ENCODE measurements at places on chromosomes 16 and 17.

DNA sequence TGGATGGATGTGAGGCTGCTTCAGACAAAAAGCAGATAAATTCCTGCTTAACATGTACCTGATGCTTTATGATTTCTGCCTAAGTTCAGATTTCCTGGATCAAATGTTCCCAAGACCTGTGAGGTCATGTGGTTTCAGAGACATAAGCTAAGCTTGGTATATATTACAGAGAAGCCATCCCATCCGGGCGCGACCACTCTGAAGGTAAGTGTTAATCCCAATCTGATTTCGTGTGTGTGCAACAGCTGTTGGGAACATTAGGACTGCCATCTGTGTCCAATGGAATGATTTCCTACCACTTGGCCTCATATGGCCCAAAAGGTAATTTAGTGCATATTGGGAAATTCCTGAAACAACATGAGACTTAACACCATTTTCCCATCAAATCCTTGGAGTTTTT is 199.1 kb downstream of the HS3ST3B1 start:
- DNase-seq: no peak

- DNase-seq: no peak
Observed at GRCh38 chr16:55613613-55614335, 42.0 kb upstream of the SLC6A2 start.

DNA sequence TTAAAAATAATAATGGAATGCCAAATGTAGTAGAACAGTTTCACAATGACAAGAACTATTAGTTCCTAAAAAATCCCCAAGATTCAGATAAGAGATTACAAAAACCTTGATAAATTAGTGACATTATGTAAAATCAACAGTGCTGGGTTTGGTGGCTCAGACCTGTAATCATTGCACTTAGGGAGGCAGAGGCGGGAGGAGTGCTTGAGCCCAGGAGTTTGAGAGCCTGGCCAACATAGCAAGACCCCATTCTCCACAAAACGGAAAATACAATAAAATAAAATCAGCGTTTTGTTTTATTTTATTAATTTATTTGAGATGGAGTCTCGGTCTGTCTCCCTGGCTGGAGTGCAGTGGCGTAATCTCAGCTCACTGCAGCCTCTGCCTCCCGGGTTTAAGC is 4.1 kb downstream of the CARD14 start:
- DNase-seq: no peak

DNA sequence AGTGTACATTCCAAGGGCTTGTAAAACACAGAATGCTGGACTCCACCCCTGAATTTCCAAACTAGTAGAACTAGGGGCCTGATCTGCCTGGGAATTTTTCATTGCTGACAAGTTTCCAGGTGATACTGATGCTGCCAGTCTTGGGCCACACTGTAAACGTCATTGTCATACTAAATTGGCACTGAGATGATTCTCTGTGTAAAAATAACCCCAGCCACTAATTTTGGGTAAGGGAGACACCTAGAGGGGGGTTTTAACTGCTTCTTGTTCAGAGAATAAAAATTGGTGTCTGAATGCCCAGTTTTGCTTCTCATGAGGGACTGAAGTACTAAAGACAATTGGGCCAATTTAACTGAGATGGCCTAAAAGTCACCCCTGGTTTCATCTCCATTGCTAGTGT is 5.0 kb upstream of the CDH13 start:
- DNase-seq: no peak

GRCh38 chr16:68005211-68005610 is 5.9 kb upstream of the DPEP2 start:
- no peak for DNase-seq

DNA sequence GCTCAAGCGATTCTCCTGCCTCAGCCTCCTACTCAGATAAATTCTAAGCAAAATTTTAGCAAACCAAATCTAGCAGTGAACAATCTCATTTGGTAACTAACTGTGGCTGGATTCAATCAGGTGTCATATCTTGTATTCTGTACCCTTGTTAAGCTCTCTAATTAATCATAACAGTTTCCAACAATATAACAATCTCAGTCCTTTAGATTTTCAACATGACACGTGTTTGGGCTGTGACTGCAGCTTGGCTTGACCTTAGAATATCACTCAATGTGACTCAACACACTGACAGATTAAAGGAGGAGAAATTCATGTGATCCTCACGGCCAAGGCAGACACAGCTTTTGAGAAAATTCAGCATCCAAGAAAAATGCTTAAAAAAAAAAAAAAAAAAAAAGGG is 133.6 kb downstream of the BANP start:
- DNase-seq: no peak

GRCh38 chr17:38899421-38899820 is 26.0 kb upstream of the LASP1NB start:
- DNase-seq: no peak

Measured in KBM-7 (cell line).